ENCODE measurements at places on chromosomes 5 and 9.

DNA sequence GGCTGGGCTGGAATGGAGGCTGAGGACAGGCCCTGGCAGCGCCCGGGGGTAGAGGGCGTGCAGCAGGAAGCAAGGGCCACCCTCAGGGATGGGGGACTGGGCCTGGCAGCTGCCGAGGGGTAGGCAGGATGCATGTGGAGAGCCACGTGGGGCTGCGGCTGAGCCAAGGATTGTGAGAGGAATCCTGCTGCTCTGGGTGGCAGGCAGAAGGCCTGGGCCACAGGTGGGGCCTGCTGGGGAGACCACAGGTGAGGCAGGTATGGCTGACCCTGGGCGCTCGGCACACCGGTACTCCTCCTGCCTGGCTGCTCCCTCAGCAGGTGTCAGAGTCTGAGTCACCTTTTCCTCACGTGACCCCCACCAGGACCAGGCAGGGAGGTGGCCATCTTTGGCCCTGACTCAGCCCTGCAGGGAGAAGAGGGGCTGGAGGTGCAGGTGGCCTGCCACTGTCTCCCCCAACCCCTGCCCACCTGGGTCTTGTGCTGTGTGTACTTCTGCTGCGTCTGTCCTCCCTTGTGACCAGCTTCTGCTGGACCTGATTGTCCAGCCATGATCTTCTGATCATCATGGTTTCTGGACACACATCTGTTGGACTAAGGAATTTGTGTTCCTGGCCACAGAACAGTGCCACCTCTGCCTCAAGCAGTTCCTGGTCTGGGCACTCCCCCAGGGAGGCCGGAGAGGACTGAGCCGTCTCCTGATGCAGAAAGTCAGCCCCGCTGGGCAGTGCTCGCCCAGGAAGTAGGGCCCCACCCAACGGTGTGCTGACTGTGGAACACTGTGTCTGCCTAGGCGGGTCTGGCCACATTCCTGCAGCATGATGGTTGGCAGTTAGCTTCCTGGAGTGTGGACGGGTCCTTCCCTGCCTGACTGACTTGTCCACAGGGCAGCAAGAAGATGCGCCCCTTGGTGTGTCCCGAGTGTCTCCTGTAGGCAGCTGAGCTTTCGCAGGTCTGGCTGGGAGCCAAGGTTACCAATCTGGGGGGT, 6.4 kb downstream of the ARRDC1 start:
- no peak for DNase-seq

GRCh38 chr5:110842948-110843347, 104.1 kb downstream of the SLC25A46 start:
- no peak for DNase-seq

GRCh38 chr9:121538221-121538620, 38.6 kb upstream of the GGTA1 start:
- DNase-seq, result no peak

DNA sequence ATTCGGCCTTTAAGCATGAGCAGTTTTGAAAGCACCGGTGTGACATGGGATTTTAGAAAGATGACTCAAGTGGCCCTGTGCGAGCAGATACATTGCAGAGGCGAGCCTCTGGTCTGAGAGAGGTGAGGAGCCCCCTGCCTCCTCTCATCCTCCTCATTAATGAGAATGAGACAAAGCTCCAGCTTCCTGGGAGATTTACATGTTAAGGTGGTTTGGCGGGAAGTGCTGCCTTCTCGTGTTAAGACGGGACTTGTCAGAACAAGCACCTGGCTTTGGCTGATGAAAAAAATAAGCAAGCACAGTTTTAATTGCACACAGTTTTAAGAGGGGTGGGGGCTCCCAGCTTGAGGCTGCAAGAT, 68.1 kb downstream of the ACTL7B start:
- DNase-seq, result no peak

DNA sequence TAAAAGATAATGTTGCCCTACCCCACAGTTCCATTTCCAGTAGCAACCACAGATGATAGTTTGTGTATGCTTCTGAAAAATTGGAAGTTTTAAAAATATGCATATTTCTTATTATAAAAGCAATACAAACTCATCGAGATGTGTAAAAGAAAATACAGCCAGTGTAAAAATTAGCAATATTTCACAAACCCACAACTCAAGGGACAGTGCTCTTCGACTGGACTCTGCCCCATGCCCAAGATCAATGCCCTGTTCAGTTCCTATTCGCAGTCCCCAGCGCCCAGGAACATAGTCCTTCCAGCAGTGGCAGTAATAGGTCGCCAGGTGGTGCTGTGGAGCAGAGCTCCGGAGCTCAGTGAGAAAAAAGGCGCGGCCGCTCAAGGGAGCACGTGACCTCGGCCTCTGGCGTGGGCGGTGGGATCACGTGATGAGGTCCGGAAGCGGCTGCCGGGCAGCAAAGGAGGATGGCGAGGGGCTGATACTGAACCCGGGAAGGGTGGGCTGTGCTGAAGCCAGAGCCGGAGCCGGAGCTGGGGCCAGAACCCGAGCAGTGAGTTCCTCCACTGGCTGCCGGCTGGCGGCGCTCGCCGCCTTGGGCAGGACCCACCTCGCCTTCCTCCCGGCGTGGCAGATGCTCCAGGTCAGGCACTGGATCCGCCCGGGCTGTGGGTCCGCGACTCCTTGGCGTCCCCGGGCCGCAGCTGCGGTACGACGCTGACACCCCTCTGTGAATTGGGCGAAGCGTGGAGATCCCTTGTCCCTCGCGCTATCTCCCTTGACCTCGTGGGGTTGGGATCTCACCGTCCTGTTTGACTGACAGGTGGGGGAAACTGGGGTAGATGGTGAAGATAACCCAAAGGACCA, at the start of gene SLC36A1:
Gene SLC36A1 (plus strand): TSS at position 430 of the 864 bp plus-strand sequence. CDS start 11,190 bp downstream, outside the sequence.
- DNase-seq, result peak; percentile 27

GRCh38 chr5:180548563-180548962, 42.7 kb downstream of the SCGB3A1 start:
- no peak for DNase-seq

DNA sequence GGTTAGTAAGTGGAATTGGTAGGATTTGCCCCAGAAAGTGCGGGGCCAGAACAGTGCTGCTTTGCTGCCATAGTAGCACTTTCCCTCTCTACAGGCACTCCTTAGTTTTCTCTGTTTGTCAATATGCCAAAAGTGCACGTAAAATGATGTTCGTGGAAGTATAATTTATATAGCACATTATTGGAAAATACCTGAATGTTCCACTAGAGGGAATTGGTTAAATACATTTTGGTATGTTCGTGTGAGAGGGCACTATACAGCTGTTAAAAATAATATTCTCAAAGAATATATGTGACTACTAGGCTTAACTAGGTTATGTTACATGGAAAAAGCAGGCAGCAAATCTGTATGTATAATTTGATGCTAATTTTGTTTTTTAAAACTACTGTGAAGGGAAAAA, 184.0 kb upstream of the GDNF start:
- no peak for DNase-seq

- DNase-seq, result no peak
These were observed 374.8 kb downstream of the EFNA5 start for GRCh38 chr5:107295914-107296313.

DNA sequence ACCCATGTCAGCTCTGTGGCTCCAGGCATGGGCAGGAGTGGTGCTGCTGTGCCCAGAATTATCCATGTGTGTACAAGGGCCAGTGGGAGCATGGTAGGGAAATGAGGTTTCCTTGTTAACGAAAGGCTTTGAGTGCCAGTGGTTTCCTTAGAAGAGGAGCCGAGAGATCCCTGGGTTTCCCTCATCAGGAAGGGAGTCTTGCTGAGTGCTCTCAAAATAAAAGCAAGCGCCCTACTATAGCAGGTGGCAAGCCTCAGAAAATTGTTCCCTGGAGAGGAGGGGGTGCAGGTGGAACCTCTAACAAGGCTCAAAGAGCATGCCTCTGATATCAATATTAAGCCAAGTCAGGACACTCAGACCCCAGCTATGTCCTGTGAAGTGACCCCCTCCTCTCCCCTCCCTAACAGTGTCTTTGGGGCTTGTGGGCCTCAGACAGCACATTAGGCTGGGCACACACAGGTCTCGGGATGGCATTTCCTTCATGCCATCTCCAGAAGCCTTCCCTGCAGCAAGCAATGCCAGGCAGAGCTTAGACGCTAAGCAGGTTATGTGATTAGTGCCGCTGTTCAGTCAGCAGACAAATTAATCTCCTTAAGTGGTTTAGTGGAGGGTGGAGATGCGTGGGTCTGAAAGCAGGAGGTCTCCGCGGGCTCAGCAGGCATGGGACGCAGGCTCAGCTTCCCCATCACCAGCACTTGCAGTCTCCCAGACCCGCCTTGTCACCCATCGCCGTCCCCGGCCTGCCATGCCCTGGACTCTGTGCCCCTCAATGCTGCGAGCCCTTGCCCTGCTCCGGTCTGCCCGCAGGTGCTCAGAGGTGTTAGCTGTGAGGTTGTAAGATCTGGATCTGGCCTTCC, 60.0 kb upstream of the RARS1 start:
- no peak for DNase-seq

DNA sequence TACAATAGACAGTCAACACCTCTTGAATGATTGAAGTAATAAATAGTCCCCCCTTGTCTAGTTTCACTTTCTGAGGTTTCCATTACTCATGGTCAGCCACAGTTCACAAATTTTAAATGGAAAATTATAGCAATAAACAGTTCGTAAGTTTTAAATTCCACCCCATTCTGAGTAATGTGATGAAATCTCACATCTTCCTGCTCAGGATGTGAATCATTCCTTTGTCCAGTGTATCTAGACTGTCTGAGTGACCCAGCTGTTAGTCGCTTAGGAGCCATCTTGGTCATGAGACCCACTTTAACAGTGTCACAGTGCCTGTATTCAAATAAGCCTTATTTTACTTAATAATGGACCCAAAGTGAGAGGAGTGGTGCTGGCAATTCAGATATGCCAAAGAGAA, 311.6 kb upstream of the PRR16 start:
- DNase-seq, result no peak

GRCh38 chr9:13689925-13690324, 410.4 kb upstream of the MPDZ start:
- DNase-seq, result no peak

DNA sequence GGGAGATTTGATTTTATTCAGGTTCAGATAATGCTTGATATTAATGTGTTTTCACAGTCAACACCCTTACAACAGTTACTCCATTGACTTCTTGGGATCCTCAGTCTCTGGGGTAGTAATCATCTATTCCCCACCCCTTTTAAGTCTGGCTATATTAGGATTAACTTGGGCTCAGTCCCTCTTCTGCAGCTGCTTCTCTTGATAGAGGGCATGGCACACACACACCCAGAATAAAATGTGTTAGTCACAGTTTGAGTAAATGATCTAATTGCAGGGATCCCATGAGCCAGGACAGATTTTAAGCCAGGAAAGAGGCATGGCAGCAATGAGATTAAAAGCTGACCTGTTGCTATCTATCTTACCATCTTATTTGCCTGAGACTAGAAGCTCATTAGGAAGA, 53.7 kb upstream of the VLDLR start:
- no peak for DNase-seq

GRCh38 chr5:88058625-88059024, 210.0 kb downstream of the TMEM161B start:
- DNase-seq, result no peak

DNA sequence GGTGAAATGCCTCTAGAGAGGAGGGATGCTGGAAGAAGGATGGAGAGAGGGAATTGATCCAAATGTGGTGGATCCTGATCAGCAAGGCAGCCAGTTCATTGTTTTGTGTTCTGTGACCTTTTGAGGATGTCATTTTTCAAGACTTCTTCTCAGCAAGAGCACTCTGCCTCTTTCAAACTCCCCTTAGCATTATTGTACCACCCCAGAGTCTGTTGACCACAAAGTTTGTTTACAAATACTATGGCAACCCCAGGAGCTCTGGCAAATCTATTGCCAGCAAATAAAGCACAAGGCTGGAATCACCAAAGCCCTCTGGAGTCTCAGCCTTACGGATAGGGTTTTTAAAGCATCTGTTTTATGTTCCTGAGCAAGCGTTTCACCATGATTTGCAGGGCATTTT, 76.2 kb upstream of the SLC1A3 start:
- DNase-seq, result no peak

DNA sequence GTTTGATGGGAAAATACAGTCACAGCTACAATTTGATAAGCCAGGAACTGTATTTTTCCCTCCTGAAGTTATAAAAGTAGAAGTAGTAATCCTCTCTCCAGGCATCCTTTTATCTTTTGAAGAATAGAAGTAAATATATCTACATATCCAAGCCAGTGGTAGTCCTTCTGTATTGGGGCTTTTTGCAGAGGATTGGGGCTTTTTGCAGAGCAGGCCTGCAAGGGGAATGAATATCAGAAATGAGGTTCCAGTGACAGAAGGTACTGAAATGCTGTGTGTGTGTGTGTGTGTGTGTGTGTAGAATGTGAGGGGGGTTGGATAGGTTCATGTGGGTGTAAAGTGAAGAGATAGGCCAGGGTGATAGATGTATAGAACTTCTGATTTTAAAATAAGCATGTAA, 127.4 kb downstream of the COMMD10 start:
- DNase-seq, result no peak
